G401 (cell line): ENCODE measurements at places on chromosomes 2 and 18. TPM values are rescaled to one million over a fixed set of nuclear protein-coding genes. Genes with fewer than 3 reads are reported as not detected.

Gene CENPA
- 42.0 and 59.8 TPM in 2 replicates for total RNA-seq

DNA sequence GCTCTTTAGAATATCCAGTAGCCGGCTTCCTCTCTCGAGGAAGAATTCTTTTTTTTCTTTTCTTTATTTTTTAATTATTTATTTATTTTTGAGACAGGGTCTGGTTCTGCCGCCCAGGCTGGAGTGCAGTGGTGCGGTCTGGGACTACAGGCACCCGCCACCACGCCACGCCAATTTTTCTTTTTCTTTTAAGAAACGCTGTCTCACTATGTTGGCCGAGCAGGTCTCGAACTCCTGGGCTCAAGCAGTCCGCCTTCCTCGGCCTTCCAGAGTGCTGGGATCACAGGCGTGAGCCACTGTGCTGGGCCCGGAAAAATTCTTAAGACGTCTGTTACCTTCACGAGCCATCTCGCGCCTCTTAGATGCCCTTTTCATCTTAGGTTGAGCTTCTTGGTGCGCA, 931 bp upstream of the TMEM131 start:
- no peak for DNase-seq

DNA sequence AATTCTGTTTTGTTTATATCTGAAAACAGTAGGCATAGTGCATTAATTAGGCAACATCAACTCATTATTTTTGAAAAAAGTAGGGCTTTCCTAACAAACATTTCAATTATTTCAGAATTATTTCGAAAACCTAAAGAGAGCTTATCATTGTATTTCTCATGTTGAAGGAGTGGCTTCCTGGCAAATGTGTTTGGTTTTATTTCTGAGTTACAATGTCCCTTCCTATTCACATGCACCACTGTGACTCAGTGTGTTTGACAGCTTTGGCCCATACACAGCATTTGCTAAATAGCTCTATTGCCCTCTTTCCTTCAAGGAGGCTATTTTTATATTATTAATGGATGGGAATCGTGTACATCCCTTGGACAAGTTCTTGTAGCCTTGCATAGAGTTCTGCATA, 205.9 kb downstream of the PTGR3 start:
- no peak for DNase-seq

- DNase-seq = no peak
Measured at GRCh38 chr2:214104219-214104618, 306.6 kb upstream of the VWC2L start.

DNA sequence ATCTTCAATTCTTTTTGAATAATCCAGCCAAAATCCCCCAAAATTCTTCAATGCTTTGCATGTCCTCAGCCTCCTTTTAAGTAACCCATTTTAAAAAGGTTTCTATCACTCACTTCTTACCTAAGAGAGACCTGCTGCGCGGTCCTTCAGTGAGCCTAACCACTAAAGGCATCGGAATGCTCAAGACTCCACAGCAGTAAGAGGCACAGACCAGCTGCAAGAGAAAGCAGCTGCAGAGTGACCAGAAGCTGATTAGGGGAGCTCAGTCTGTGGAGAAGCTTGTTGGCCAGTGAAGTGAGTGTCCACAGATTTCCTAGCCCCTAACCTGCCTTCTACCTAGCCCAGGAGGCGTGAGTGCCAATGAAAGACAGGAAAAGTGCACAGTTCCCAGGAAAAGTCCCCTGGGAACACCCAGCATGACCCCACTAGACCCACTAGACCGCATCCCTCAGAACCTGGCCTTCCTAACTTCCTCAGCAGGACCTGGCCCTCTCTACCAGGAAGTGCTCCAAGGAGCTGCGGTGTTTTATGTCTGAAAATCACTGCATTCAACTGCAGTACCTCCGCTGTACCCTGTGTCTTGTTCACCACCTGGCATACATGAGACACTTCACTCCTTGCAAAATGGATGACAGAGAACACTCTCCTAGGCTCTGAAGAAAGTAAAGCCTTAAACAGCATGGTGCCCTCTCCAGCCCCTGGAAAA, 10.1 kb downstream of the MBOAT2 start:
- no peak for DNase-seq

- DNase-seq = no peak
Measured at GRCh38 chr2:176091329-176092258, 927 bp upstream of the HOXD13 start.
